CD8-positive, alpha-beta memory T cell (primary cell): ENCODE measurements at places on chromosomes 2 and 18. TPM values are rescaled to one million over a fixed set of nuclear protein-coding genes. Genes with fewer than 3 reads are reported as not detected.

RUFY4 gene
- not detected for polyA plus RNA-seq

MC4R gene
- polyA plus RNA-seq, result not detected

KANSL1L gene
- polyA plus RNA-seq, result 1.0 TPM

RAMP1 gene
- 0.59 TPM for polyA plus RNA-seq

SEPTIN2 gene
- polyA plus RNA-seq, result 187 TPM

AMER3 gene
- polyA plus RNA-seq, result not detected

PAIP2B gene
- polyA plus RNA-seq, result 2.2 TPM

CIDEA gene
- not detected for polyA plus RNA-seq

GRCh38 chr2:94999431-94999883 is 26.1 kb upstream of the MAL start:
- no peak for DNase-seq

- no peak for DNase-seq
Observed at GRCh38 chr2:11919953-11920352, 173.5 kb downstream of the LPIN1 start.

DNA sequence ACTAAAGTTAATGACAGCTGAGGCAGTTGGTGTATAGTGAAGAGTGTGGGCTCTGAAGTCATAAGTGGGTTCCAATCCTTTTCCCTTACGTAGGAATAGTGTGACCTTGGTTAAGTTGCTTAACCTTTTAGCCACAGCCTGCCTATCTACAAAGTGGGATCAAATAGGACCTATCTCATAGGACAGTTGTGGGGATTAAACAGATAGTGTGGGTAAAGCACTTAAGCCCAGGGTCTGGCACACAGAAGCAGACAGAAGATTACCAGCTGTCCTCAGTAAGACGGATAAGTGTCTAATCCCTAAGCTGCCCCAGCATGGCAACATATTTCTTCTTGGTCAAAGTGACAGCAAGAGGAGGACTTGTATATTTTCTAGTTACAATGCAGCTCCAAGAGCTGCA is 28.2 kb downstream of the UBE2F start:
- DNase-seq, result no peak

DNA sequence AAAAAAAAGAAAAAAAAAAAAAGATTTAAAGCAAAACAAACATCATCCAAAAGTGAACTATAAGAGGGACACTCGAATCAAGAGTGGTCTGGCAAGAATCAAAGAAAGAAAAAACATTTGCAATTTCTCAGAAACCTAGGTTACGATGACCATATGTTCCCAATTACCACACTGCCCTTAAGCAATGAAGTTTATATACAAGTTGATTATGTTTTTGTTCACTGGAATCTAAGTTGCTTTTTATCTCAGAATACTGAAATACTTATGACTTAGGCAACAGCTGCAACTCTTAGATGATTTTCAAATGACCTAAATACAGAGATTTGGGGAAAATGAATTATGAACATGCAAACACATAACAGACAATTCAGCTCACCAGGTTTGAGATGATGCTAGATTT is 597.1 kb upstream of the CHAC2 start:
- no peak for DNase-seq

DNA sequence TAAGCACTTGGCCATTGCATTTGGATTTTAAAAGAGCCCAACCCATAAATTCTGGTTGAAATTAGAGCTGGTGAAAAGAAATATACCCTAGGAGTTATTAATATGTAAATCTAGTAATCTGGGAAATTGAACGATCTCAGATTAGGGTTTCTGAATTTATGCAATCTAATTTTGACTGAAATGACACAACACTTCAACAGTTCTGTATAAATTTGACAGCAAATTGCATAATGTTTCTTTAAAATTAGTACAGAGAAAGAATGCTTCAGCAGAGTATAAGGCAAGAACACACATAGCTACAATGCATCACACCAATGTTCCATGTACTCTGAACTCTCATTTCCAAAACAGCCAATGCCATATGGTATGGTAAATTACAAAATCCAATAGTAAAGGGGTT is 201.5 kb upstream of the ITGA4 start:
- no peak for DNase-seq

GRCh38 chr2:226909836-226910235 is 74.0 kb downstream of the RHBDD1 start:
- DNase-seq, result no peak

DNA sequence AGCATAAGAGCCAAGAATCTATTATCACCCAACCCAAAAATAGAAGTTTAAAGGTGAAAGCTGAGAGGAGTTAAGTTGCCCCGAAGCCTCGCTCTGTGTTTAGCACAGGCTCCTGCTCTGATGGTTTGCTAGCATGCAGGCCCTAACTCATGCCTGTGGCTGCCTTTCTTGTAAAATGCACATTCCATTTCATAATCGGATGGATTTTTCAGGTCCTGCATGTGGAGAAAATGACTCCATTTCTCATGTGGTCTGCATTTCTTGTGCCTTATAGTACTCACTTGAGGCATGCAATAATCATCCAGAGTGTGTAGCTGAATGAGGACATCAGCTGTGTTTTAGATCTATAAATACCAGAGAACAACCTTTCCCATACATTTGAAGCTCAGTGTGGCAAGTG is 381.8 kb downstream of the CPS1 start:
- DNase-seq, result no peak

GRCh38 chr18:6682437-6683111 is 46.9 kb upstream of the ARHGAP28 start:
- DNase-seq, result no peak

DNA sequence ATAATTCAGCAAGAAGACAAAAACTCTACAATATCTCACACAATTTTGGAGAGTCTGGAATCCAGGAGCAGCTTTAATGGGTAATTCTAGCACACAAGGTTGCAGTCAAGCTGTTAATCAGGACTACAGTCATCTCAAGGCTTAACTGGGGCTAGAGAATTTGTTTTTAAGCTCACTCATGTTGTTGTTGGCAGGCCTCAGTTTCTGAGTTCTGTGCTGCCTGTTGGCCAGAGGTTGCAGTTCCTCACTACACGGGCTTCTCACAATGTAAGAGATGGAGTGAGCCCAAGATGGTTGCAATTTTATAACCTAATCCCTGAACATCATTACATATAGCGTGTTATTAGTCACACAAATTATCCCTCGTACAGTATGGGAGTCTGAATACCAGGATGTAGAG is 50.6 kb upstream of the TMEFF2 start:
- no peak for DNase-seq

GRCh38 chr2:170586571-170587095 is 128.5 kb upstream of the SP5 start:
- no peak for DNase-seq

- DNase-seq, result no peak
Observed at GRCh38 chr2:102618452-102619413, 620 bp upstream of the SLC9A2 start.

- DNase-seq, result no peak
Observed at GRCh38 chr2:24791452-24791851, 1.7 kb downstream of the PTRHD1 start.

- DNase-seq, result no peak
Observed at GRCh38 chr2:38065502-38066135, 10.3 kb downstream of the CYP1B1 start.

- DNase-seq, result no peak
Observed at GRCh38 chr2:46506131-46506706, 26.9 kb downstream of the TMEM247 start.

GRCh38 chr2:189092936-189093335 is 86.6 kb downstream of the COL5A2 start:
- no peak for DNase-seq

DNA sequence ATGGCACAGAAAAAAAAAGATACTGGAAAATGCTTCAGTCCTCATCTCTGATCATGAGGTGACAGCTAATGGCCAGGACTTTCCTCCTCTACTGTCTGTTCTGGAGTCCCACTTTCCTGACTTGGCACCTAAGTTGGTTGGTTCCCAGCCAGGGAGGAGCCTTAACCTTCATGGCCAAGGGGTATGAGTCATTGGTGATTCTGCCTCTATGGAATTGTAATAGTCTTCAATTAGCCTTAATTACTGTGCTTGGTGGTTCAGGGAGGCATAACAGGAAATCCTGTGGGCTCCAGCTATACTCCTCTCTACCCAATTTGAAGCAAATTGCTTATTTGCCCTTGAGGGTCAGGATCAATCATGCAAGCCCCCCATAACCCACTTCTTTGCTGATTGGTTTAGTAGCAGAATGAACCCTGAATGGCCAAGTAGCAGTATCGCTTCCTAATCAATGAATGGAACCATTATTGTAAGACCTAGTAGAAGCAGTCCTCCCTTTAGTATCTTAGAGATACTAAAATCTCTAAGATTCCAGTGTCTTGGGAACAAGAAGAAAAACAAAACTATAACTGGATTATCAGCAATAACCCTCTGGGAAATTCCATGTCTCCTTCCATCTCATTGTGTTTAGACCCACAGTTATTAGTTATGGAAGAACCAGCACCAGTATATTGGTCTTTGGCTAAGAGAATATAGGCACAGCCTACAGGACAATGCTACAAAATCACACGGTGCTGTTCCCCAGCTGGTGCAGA is 109.0 kb downstream of the COL6A3 start:
- DNase-seq, result no peak
